ENCODE measurements at places on chromosomes 11 and 22.
A peak's percentile ranks its signal among the peaks of the same experiment; 100 is the strongest.

DNA sequence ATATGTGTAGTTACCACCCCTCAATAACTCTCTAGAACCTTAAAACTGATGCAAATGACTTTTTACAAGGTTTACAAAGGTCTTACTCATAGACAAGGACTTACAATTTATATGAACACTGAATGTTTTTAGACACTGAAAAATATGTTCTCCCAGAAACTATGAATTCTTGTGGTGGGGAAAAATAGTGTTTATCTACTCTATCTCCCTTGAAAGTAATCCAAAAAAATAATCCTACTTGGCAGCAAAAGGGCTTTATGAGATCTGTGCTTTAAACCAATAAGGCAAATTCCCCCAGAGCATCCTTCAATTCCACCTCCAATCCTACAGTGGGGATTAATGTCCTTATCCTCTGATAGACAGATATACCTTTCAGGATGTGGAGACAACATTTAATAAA, 1984.1 kb upstream of the RAG2 start:
- DNase-seq: no peak

- DNase-seq: no peak
Observed at GRCh38 chr22:25869771-25870170, 127.8 kb downstream of the MYO18B start.

GRCh38 chr11:11984563-11984962, 23.9 kb downstream of the DKK3 start:
- DNase-seq: no peak

DNA sequence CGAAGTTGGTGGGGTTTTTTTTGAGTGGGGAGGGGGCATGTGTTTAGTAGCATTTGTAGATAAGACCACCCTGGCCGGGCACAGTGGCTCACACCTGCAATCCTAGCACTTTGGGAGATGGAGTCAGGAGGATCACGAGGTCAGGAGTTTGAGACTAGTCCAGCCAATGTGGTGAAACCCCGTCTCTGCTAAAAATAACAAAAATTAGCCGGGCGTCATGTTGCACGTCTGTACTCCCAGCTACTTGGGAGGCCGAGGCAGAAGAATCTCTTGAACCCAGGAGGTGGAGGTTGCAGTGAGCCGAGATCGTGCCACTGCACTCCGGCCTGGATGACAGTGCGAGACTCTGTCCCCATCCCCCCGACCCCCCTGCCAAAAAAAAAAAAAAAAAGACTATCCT, 34.6 kb downstream of the CECR2 start:
- no peak for DNase-seq

DNA sequence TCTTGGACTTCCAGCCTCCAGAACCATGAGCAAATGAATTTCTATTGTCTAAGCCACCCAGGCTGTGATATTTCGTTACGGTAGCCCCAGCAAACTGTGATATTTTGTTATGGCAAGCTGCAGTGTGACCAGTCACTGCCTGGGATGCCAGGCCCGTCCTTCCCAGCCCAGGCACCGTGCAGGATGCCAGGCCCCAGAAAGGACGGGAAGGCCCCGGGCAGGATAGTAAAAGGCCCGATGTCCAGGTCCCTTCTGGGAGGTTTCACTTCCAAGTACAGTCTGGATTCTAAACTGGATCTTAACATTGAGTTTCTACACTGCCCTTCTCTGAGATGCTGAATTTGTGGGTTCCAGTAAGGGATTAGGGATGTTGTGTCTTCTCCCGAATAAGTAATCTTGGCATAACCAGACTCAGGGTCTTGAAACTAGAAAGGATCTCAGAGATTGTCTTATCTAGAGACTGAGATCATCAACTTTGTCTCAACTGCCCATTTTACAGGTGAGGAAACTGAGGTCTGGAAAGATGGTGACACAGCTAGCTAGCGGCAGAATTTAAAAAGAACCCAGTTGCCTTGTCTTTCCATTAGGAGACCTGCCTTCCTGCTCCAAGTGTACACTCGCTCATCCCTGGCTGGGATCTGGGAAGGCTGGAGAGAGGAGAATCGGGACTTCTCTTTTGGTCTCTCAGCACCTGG, 19.9 kb downstream of the RPUSD4 start:
- no peak for DNase-seq

GRCh38 chr11:94658888-94659287, 91.7 kb downstream of the PIWIL4 start:
- no peak for DNase-seq

DNA sequence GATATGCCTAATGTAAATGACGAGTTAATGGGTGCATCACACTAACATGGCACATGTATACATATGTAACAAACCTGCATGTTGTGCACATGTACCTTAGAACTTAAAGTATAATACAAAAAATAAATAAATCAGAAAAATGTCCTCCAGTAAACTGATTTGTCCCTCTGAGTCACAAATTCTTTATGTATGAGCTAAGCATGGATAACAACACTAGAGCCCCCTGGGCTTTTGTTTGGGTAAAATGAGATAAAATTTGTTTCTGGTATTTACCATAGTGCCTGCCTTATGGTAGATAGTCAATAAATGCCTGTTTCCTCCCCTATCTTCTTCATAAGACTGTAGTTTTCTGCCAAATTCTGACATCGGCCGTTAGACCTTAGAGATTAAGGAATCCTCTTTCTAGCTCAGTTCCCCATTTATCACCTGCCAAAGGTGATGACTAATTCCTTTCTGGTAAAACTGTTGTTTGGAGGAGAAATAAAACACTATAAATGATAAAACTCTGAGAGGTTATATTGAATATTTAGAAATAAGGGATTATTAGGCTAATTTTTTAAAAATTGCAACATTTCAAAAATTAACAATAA, 43.6 kb upstream of the LUZP2 start:
- no peak for DNase-seq

- no peak for DNase-seq
Observed at GRCh38 chr11:13303668-13304649, 26.4 kb downstream of the BMAL1 start.

GRCh38 chr11:59667812-59668187, 1.0 kb downstream of the PATL1 start:
- DNase-seq: no peak

- DNase-seq: no peak
Observed at GRCh38 chr22:44693756-44694155, 8.2 kb upstream of the PRR5 start.

DNA sequence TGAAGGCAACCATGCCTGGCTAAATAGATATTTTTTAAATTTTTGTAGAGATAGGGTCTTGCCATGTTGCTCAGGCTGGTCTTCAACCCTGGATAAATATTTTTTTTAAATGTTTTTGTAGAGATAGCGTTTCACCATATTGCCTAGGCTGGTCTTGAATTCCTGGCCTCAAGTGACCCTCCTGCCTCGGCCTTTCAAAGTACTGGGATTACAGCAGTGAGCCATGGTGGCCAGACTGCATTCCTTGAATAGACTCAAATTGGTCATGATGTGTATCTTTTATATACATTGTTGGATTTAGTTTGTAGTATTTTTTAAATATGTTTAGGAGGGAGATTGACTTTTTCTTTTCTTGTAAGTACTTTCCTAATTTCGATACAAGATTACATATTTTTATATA, 325.7 kb upstream of the C11orf87 start:
- no peak for DNase-seq

GRCh38 chr22:37633089-37633624, 6.3 kb upstream of the SH3BP1 start:
- DNase-seq: no peak

GRCh38 chr11:104678408-104678807, 219.9 kb downstream of the CASP12 start:
- no peak for DNase-seq

DNA sequence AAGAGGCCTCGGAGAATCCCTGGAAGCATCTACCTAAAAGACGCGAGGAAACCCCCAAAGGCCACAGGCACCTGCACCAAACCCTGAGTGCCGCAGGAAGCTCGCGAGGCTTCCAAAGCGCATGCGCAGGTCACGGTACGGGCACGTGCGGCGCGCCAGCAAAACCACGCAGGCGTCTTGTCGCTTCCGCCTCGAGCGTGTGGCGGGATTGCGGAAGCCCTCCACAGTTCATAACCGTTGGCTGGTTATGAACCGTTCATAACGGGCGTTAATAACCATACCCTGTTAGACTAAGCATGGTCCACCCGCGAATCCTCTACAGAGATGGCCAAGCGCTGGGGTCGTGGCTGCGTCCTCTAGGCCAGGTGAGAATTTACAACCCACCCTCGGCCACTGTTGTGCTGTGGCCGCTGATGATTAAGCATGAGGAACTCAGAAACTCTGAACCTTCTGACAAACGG, 46.4 kb downstream of the MORC2 start:
- DNase-seq: peak; percentile 79

DNA sequence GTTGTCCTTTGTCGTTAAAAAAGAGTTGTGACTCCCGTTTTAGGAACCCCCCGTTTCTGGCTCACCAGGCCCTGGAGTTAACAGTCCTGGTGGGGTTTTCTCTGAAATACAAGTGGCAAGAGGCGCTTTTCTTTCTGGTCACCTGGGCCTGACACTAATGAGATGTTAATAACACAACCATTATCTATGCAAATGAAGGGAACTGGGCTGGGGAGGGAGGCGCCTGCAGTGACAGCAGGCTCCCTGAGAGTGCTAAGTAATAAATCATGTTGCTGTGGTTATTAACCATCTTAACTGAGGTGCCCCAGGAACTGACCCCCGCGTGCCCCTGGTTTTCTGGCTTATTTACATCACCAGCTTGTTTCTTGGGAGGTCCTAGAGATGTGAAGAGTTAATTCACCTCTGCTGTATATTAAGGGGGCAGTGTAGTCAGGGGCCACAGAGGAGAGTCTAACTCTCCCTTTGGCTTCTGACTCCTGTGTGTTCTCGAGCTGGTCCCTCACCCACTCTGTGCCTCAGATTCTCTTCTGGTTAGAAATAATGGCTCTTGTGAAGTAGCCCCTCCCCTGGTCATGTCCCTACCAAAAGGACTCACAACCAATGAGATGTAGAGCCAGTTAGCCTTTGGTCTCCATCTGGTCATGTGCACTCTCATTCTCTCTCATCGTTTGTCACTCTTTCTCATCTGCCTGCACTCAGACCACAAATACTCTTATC, 276.6 kb upstream of the CADM1 start:
- DNase-seq: no peak

DNA sequence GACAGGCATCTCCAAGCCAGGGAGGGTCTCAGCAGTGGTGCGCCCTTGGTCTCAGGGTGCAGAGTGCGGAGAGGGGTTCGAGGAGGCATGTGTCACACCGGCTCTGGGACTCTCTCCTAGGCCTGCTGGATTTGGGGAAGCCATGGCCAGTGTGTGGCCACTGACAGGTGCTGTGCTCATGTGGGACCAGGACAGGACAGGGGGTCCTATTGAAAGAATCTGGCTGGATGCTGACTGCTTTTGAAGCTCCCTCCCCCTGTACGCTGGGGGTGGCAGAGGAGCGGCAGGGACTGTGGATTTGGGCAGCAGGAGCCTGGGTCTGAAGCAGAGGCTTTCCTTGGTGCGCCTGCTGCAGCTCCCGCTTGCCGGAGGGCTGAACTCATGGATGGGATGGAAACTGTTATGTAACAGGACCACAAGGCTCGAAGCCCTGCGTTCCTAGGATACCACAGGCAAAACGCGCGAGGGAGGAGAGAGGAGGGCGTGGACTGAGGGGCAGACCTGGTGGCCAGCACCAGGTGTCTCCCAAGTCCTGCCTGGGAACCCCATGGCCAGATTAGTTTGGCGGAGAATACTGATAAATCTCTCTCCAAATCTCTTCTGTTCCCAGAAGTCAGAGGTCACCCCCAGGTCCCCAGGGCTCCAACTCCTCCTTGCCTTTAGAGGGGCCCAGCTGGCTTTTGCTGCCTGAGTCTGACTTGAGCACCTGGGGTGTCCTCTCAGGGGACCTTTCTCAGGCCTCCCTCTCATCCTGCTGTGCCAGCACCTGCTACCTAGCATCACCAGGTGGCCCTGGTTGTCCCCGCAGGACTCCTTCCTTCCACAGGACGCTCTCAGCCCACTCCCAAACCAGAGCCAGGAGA, 13.8 kb upstream of the TEF start:
- no peak for DNase-seq

DNA sequence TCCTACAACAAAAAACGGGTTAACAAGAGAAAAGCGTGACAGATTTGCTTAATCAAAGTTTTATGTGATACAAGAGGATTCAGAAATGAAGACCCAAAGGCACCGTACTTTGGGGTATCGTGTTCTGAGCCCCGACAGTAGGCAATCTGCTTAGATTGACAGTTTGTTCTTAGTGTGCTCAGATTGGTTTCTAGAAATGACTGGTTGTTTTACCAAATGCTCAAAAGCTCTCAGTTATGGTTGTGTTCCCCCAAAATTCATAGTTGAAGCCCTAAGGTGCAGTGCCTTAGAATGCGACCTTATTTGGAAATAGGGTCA, 102.7 kb downstream of the RASSF10 start:
- no peak for DNase-seq

- no peak for DNase-seq
Observed at GRCh38 chr22:41576877-41577276, 12.8 kb downstream of the PMM1 start.

DNA sequence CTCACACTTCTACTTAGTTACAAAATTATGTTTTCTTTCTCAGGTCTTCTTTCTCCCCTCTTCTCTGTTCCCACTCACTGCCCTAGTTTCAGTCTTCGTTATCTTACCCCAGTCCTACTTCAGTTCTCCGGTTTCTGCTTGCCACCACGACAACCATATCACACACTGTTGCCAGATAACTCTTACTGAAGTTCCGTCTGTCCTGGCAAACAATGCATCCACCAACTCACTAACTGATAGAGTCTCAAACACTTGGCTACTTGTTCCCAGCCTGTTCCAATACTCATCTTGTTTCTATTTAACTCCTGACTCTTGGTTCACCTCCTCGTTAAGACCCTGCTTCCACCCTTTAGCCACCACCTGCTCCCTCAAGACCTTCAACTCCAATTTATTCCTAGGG, 164.5 kb downstream of the STK33 start:
- DNase-seq: no peak

DNA sequence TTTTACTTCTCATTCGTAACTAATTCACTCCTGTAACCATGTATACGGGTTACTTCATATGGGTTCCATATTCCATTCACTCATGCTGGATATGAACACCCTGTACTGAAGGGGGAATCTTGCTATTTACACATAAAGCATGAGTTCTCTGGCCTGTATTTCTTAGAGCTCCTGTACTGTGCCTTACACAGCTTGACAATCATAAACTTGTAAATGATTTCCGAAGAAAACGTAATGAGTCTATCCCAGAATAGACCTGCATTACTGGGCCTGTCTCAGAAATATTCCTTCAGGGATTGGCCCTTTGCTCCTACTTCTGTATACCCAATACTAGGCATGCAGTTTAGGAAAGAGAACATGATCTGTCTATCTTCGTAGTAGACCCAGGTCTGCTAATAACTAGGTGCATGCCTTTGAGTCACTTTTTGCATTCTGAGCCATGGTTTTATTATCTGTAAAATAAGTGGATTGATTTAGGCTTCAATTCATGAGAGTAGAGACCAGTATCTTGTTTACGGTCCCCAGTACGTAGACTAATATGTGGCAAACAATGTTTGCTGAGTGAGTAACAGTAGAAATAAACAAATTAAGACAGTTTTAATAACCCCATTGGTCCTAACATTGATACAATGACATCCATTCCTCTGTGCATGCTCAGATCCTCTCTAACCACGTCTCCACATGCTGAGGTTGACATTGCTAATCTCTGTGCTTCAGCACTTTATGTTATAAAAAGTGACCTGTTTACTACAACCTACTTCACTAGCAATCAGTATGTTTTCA, 1.2 kb downstream of the CCDC34 start:
- DNase-seq: no peak

Measured in activated CD8-positive, alpha-beta memory T cell treated with anti-CD3 and anti-CD28 coated beads for 4 hours (primary cell).